ENCODE measurements at places on chromosomes 7 and 10.

GRCh38 chr10:103835096-103836050, 20.0 kb downstream of the SH3PXD2A start:
- DNase-seq = peak; percentile 95

- peak; percentile 30 for DNase-seq
Observed at GRCh38 chr10:61465901-61466632, 12.9 kb upstream of the TMEM26 start.

- peak; percentile 41 for DNase-seq
Observed at GRCh38 chr10:75542906-75543305, 111.5 kb downstream of the LRMDA start.

DNA sequence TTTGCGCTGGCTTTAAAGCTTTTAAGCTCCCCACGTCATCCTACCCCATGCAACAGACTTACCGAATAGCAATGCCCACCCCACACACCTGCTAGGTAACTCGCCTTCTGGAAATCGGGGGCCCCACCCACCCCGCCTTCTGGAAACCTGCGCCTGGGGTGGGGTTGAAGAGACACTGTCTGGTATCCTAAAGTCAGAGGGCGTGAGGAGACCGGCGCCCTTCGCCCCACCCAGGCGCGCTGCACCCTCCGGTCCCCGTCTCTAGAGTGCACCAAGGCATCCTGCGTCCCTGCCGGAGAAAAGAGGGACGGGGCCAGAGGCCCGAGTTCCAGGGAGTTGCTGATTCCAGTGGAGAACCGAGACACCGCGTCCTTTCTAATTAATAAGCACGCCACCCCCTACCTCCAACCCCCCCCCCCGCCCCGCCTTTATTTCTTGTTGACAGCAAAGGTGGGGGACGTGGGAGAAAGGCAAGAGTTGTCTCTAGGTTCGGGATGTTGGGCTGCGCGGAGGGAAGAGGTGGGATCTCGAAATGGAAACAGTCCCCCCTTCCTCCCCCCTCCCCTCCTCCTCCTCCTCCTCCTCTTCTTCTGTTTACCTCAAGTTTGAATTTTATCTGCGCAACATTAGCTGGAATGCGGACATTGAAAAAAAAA, 220.9 kb upstream of the MKLN1 start:
- DNase-seq = peak; percentile 83

DNA sequence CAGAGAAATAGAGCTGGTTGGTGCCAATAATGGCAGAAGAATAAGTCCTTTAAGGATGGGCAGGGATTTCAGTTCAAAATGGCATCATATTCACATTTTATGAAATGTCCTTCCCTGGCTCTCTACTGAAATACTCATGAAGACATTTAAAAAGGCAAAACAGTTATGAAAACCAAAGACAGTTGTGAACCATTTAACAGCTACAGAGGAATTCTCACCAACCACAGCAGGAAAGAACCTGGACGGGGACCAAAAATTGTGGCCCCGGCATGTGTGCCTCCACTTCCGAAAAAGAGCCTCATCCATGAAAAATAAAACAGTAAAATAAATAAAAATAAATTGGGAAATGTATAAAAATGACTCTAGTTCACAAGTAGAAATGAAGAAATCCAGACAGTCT, 539.5 kb downstream of the SUGCT start:
- no peak for DNase-seq

GRCh38 chr10:88045656-88046415, 182.4 kb downstream of the PTEN start:
- DNase-seq = no peak

GRCh38 chr10:83817797-83818196, 321.5 kb upstream of the GHITM start:
- DNase-seq = no peak

- DNase-seq = no peak
Observed at GRCh38 chr10:77545585-77545984, 92.0 kb downstream of the KCNMA1 start.

GRCh38 chr7:112036071-112036470, 170.1 kb downstream of the DOCK4 start:
- DNase-seq = peak; percentile 31

DNA sequence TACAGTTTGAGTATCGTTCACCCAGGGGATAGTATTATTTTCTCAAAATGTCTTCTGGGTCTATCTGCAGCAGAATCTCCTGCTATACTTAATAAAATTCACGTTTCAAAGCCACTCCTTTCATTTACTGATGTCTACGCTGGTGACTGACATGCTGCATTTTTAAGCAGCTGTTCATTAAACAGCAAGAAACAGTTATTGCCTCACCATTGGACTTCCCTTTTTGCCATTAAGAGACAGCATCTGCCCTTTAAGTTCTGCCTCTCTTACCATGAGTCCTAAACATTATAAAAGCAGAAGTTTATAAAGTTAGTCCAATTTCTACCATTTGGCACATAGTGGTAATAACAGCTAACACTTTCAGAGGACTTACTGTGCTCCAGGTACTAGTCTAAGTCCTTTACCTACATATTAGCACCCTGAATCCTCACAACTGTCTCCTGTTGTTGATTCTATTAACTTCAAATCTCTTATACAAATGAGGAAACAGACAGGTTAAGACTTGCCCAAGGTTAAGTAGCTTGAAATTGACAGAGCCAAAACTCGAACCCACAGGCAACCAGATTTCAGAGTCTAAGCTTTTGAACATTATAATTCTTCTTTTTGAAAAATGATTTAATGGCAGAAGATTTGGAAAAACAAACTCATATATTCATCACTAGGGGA, 169.5 kb downstream of the SNX13 start:
- no peak for DNase-seq

Data from fibroblast of pulmonary artery (primary cell).